SK-N-SH treated with all-trans-retinoic acid at 6 μM for 48 hours (cell line): ENCODE measurements at places on chromosomes 6 and 20.

GRCh38 chr20:39762716-39763115 lies 800.6 kb downstream of the DHX35 start:
- no peak for ATAC-seq

DNA sequence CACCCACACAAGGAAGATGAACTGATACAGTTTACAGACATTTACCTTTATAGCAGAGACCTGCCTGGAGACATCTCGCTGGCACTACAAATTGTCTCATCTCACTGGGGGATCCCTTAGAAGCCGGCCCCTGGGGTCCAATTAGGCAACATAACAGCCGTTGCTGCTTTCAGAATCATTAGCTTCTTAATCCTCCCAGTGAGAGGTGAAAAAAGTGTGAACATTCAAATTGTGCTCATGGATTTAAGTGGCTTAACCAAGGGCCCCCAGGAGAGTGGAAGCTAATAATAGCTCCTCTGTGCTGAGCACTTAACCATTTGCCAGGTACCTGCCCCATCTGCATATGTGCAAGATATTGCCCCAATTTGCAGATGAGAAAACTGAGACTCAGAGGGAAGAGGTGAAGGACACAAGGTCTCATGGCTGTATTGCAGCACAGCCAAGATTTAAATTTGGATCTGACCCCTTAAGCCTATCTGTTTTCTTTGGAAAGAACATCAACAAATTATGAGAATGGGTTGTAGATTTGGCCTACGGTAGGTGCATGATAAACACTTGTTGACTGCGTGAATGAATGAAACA lies 101.0 kb downstream of the EYA2 start:
- no peak for ATAC-seq

DNA sequence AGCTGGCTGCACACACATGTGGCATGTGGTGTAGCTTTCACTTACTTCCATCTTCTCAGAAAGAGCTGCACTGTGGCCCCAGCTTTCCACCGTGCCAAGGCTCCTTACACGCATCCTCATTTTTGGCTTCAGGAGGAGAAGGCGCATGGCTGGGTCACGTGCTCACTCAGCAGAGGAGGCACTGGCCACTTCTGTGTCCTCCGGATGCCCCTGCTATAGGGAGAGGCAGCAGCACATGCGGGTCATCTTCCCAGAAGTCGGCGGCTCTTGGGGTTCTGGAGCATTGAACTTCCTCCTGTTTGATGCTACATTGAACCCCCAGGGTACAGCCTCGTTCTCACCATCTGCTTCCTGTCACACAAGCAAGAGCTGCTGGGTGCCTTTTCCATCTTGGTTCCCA lies 111.3 kb downstream of the FAM120B start:
- ATAC-seq, result no peak

DNA sequence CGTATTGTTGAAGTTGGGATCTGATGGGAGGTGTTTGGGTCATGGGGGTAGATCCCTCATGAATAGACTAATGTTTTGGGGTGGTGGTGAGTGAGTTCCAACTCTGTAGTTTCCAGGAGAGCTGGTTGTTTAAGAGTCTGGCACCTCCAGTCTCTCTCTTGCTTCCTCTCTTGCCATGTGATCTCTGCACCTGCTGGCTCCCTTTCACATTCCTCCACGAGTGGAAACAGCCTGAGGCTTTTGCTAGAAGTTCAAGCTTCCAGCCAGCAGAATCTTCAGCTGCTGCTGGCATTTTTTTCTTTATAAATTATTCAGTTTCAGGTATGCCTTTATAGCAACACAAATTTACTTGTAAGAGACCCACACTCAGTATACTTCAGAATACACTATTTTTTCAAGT lies 1021.6 kb downstream of the EYS start:
- ATAC-seq, result no peak

GRCh38 chr6:72792692-72793091 lies 170.8 kb downstream of the KCNQ5 start:
- no peak for ATAC-seq

DNA sequence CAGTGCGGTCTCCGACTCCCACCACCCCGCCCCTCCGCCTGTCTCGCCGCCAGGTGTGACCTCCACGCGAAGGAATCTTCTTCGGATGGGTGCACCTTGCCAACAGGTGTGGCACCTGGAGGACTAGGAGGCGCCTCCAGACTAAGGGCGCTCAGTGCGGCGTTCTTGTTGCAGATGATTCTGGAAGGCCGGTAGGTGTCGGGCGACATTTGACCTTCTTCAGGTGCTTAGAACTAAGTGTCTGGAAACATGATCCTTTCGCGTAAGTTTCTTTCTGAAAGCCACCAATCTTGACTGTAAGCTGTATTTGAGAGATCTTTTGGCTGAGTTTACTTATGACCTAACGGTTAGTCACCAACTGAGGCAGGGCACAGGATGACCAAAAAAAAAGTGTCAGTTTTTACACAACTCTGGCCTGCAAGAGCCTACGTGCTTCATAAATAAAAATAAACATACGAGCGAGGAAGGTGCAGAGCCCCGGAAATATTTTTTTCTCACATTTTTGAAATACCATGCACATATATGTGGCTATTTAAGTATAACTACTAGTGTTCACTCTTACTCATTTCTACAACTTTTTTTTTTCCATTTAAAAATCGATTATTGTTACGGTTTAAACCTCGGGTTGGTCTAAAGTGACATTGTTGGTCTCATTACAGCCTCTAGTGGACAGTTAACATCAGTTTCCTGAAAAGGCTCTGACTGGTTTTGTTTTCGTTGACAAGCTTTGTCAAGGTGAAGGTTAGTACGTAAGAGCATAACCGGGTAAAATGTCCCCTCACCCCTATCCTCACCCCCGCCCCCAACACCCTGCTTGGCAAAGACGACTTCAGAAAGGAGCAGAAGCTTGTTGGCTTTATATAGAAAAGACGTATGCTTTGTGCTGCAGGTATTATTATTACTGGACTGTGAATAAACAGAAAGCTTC lies 1.6 kb upstream of the ATXN1 start:
- peak; percentile 6; the same call in 2 of the 3 replicates for ATAC-seq

DNA sequence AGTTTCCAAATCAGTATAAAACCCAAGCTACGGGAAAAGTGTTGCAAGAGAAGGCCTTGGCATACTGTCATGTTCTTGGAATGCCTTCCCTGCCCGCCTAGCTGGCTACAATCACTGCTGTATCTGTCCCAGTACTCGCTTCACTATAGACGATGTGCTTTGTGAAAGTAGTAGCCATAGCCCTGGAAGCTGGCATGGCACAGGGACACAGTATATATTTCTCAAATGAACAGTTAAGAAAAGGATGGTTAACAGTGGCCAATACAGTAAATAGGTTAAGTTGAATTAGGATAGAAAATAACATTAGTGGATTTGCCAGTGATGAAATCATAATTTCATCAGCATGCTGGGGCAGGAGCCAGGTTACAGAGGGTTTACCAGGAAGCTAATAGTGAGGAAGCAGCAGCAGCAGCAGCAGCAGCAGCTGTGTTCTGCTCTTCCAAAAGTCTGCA lies 499.3 kb downstream of the CDKAL1 start:
- peak; percentile 92 for ATAC-seq

- ATAC-seq, result no peak
Measured at GRCh38 chr20:54736421-54736820, 261.0 kb downstream of the DOK5 start.

- no peak for ATAC-seq
Measured at GRCh38 chr20:9211016-9211760, 142.3 kb downstream of the PLCB4 start.

- no peak for ATAC-seq
Measured at GRCh38 chr6:110557199-110557598, 80.8 kb upstream of the SLC22A16 start.

GRCh38 chr6:100271625-100272024 lies 193.1 kb downstream of the SIM1 start:
- ATAC-seq, result no peak

DNA sequence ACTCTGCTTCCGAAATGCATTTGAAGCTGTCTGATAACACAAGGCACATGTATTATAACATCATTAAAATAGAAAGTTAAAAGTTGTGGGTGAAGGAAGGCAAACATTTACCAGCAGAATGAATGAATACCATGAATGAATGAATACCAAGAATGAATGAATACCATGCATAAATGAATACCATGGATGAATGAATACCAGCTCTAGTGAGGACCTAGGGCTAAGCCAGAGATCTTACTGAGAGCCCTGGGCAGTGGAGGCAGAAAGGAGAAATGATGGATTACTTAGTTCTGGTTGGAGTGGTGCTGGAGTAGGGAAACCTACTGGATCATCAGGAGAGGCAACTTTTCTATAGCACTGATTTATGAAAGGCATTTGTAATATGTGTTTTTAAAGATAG lies 998.0 kb downstream of the KIF16B start:
- ATAC-seq, result no peak

DNA sequence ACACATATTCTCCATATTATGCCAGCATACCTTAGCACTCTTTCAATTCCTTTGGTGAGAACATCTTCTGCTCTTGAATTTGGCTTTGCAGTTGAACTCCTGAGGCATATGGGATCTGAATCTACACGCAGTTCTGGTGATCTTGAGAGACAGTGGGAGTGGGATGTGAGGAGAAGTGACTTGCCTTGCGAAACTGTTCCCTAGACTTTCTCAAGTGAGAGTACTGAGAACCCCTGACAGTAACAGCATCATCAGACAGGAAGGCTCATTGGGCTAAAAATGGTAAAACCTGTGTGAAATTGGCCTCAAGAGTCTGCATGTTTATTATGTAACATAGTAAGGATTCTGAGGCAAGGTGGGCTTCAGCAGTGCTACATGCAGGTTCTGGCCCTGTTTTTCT lies 49.1 kb upstream of the CEP85L start:
- ATAC-seq, result no peak

- no peak for ATAC-seq
Measured at GRCh38 chr6:68240726-68241125, 394.4 kb upstream of the ADGRB3 start.

DNA sequence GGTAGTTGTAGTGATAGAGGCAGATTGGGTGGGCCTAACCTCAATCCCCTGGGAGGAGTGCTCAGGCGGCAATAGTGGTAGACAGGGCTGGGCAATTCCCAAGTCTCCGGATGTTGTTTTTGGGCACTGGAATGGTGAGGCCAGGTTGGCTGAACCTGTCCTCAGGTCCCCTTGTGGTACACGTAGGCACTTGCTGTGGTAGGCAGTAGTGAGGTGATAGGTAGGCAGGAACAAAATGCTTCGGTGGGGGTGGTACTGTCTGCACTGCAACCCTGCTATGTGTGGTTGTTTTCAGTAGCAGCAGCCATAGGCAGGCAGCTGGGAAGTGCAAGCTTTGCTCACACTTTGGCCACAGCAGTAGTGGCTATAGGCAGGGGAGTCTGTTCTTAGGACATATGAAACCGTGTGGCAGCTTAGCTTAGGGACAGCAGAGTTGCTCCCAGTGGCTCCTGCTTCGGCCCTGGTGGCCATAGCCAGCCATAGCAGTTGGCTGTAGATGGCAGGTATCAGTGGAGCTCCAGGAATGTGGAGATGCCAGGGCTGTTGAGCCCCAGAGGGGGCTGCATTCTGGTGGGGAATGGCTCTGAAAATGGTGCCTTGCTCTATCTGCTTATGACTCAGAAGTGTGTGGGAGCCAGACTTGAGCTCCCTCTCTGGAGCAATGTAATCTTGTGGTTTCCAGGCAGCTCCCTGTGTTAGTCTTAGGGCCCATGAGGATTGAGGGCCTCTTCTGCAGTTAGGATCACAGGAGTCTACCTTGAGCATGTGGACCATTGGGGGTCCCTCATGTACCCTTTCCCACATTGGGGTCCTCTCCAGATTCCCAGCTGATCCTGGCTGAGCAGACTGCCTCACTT lies 241.8 kb upstream of the BMP2 start:
- no peak for ATAC-seq

DNA sequence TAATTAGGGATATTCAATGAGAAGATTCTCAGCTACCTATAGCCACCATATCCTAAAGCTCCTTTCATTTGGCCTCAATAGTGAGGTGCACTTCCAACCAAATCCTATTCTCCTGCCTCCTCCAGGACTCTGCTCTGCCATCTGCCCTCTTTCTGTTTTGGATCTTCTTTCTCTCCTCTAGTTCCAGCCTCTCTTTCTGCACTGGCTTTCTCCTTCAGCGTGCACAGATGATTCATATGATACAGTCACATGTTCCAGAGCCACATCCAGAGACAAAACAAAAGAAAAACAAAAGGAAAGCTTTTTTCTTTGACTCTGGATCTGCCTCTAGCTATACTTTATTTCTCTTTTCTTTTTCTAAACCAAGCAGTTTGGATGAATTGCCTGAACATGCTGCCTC lies 531.9 kb upstream of the MAN1A1 start:
- ATAC-seq, result peak; percentile 71

DNA sequence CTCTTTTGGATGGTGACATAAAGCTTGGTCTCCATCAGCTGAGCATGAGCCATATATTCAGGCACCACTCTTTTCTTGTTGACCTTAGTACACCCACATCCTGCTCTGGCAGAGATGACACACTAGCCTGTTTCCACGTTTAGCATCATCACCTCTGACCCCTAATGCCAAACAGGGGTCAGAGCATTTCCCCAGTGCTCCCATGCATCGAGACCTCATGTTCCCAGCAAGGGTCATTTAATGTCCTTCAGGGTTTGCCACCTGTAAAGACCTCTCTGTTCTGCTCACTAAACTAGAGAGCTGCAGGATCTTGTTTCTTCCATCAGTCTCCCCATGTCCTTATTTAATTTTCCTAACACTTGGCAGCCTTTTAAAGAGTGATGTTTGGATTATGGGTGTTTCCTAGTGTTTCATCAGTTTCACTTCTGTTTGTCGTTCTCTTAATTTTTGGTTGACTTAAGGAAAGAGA lies 97.5 kb downstream of the AIG1 start:
- no peak for ATAC-seq

- peak; percentile 87 for ATAC-seq
Measured at GRCh38 chr20:57509665-57510237, 15.2 kb downstream of the CTCFL start.

- no peak for ATAC-seq
Measured at GRCh38 chr20:13259921-13260320, 38.8 kb downstream of the ISM1 start.

DNA sequence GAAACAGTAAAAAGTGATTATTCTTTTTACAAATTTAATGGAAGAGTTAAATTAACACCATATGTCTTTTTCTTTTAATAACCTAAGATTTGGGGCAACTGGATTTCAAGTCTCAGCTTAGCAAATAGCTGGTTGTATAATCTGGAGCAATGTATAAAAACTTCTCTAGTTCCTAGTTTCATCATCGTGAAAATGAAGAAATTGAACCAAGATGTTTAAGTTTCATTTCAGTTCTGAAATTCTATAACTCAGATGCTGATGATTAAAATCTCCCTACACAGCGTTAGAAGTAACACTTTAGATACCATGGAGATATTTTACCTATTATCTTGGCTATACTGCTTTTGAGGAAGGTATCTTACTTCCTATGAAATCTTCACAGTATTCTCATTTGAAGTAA lies 252.0 kb downstream of the KIF16B start:
- ATAC-seq, result no peak
